Stimulated activated CD4-positive, alpha-beta T cell treated with anti-CD3 and anti-CD28 coated beads, Interleukin-15, amount 100 ng/mL, for 24 hours (primary cell): ENCODE measurements at places on chromosomes 1 and 21.

GRCh38 chr1:17207046-17207445 is 2.1 kb downstream of the PADI1 start:
- DNase-seq: no peak

DNA sequence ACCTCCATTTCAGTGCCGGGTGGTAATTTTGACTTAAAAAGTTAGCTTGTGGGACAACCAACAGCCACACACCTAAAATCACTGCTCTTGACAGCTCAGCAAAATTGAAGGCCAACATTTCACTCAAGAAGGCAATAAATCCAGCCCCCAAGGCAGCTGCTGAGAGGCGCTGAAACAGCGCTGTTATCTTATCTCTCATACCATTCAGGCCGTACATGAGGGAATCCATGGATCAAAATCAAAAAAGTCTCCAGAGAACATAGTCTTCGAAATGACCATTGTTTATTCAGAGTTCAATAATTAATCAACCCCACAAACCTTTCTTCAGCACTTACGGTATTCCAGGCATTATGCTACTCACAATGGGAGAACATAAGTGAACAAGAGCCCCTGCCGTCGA is 38.5 kb downstream of the ZBTB18 start:
- no peak for DNase-seq

GRCh38 chr1:91569411-91570119 is 68.9 kb downstream of the CDC7 start:
- DNase-seq: no peak

DNA sequence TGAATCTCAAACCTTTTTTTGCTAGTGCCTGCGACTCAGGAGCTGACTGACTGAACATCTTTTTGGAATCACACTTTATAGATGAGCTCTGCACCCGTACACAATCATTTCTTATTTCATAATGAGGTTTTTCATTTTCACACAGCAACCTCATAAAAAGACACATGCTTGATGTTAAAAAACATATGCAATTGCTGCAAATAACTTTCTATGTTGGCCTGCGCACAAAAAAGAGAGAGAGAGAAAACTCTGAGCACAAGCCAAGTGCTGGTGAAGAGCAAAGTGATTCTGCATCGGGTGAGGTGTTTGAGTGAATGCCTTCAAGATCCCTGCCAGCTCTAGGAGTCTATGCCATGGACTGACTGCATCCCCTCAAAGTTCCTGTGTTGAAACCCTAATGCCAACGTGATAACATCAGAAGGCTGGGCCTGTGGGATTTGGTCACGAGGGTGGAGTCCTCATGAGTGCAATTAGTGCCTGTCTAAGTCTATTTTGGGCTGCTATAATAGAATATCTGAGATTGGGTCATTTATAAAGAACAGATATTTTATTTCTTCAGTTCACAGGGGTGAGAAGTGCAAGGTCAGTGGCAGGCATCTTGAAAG is 36.6 kb downstream of the C1orf87 start:
- DNase-seq: no peak

DNA sequence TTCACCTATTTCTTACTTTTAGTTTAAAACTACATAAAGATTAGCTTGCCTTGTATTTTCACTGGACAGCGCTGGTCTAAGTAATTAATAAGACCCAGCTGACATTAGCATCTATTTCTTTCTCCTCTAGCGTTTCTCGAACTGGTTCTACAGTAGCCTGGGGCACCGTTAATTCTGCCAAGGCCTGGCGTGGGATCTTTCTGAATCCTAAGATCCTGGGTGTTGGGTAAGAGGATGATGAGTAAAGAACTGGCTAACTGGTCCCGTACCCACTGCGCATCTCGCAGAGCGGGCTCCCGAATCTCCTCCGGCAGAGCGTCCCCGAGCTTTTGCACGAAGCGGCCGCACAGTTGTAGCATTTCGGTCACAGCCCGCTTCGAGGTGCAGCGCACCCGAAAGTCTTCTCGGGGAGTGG is 309 bp downstream of the NSL1 start:
- DNase-seq: no peak

DNA sequence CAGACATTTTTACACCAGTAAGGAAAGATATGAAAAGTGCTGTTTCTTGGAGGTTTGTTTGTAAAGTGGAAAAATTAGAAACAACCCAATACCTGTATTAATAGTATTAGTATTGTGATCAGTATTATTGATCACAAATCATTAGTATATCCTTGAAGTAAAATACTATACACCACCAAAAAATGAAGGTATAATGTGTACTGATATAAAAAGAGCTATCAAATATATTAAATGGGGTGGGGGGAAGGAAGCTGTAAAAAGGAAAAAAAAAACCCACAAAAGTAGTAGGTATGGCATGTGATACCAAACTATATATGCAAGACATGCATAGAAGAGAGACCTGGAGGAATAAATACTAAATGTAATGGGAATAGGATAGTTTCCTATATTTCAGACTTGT is 46.3 kb downstream of the POU2F1 start:
- no peak for DNase-seq

DNA sequence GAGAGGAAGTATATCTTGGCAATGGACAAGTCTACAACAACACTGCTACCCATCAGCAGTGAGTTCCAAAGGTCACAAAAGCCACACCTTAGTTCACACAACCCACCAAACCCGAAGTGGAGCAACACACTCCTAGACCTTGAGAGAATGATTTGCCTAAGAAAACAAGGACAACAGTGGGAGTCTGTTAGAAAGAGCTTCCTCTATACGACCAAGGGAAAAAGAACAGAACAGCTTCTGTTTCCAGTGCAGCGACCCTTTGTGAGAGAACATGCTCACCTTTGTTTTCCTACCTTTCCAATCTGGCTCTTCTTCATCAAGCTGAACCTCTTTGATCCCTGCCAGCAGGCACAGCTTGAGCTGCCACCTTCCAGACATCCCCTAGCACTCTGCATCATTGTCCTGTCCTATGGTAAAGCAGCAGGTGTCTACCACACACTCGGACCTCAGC is 56.7 kb upstream of the PALMD start:
- DNase-seq: no peak

DNA sequence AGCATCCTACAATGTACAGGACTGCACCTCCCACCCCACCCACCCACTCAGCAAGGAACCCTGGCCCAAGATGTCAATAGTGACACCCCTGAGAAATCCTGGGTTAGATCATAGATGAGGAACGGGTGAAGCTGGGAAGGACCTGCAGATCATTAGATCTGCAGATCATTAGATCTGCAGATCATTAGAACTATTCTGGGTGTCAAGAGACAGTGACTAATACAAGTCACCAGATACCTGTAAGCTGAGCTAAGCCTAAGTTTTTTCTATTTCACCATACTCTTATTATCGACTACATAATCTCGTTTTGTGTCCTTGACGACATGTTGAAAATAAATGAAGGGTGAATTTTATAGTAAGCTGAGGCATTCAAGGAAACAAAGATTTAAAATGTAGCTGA is 325.7 kb downstream of the DUSP10 start:
- no peak for DNase-seq

DNA sequence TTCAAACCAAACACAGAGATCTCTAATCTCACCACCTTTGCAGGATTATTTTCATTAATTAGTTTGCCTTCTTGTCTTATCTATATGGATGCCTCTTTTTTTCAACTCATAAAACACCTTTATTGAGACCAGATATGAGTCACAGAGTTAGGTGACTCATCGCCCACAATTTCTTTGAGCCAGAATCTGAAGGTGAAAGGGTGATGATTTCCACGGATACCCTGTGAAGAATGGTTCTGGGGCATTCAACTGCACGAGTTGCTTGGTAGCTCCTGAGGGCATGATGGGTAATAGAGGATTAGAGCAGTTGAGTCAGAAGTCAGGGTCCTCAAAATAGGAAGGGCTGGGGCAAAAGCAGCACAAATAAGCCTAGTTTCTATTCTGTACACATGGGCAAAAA is 128.2 kb downstream of the TBX19 start:
- peak; percentile 79 for DNase-seq

DNA sequence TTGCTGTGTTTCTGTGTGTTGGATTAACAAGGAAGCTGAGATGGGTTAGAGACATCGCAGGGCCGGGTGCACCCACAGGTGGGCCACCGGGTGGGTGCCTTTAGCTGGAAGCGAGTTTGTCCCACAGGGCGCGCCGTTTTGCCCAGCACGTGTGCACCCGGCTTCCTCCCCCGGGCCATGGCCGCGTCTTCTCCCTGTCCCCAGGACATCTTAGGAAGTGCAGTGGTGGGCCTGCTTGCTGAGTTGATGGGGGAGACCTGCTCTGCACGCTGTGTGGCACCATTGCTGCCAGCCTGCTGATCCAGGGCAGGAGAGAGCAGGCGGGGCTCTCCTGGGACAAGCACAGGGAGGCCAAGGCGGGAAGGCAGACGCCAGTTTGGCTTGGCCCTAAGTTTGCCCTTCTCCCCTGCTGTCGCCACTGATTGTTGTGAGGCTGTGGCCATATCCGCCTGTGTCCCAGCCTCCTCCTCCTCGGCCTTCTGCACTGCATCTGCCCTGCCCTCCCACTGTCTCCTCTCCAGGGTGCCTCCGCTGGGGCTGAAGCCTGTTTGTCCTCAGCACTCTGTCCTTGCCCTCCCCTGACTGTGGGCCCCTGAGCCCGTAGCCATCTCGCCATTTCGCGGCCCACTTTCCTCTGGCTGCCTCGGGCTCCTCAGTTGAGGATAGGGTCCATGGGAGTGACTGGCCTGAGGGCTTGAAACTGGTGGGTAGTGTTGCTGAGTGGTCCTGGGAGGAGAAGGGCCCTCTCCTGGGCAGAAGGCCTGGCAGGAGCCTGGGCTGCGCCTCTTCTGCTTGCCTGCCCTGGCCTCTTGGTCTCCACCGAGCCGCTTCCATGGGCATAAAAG is 47.6 kb downstream of the PKNOX1 start:
- no peak for DNase-seq

DNA sequence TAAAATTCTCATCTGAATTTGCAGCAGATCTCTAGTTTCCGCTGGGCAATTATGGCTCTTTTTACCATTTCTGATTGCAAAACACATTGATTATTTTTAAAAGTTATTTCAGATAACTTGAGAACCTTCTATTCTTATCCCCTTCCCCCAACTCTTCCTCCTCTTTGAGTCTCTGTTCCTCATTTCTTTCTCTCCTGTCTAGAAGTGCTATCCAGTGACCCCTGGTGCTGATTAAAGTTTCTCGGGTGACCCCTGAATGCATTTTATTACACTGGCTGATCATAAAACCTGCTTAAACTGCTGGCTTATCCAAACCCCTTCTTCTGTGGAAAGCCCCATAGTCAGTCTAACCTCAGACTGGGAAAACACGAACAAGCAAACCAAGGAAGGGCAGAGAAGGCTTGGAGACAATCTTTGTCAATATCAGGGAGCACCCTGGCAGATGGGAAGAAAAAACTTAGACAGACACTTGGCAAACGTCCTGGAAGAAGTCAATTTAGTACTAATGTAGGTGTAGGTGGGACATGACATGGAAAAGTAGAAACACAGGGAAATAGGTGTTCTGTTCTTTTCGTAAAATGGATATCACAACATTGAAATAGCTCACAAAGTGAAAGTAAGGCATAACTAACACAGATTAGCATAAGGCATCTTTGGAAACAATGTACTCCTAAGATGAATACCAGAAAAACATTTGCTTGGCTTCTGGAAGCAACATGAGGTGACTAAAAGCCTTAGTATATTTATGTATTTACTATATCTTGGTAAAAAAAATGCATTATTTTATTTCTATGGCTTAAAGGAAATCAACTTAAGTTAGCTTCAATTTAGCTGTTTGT is 61.4 kb downstream of the GORAB start:
- no peak for DNase-seq

- DNase-seq: no peak
These were observed 145.5 kb downstream of the CRB1 start for GRCh38 chr1:197413564-197413963.

DNA sequence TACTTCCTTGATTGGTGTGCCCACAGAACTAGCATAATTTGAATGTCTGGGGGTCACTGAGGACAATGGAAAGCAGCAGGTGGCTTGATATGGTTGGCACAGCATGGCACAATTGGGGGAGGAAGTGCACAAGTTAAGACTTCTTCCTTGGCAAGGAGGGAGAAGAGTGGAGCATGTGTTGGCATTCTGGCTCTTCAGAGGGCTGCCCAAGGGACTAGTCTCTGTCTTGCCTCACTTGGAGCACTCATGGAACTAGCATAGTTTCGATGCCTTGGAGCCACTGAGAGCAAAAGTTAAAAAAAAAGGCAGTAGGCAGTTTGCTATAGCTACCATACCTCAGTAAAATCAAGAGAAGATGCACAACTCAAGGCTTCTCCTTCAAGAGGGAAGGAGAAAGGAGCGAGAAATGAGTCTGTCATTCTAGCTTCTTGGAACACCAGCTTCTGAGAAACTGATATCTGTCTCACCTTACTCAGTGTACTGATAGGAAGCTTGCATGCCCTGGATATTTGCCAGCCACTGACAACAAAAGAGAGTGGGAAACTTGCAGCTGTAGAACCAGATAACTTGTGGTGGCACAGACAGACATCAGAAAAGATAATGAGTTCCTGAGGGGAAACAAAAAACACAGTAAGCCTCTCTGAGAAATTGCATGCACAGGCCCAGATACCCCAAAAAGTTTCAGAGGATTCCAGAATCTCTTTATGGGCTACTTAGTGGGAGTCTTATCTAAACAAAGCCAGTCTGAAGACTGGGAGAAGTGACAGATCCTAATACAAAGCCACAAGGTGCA is 207.5 kb upstream of the SAMSN1 start:
- no peak for DNase-seq

GRCh38 chr1:27865821-27866220 is 6.5 kb upstream of the THEMIS2 start:
- DNase-seq: no peak

- no peak for DNase-seq
These were observed 124.9 kb upstream of the TNFSF4 start for GRCh38 chr1:173332026-173332425.

DNA sequence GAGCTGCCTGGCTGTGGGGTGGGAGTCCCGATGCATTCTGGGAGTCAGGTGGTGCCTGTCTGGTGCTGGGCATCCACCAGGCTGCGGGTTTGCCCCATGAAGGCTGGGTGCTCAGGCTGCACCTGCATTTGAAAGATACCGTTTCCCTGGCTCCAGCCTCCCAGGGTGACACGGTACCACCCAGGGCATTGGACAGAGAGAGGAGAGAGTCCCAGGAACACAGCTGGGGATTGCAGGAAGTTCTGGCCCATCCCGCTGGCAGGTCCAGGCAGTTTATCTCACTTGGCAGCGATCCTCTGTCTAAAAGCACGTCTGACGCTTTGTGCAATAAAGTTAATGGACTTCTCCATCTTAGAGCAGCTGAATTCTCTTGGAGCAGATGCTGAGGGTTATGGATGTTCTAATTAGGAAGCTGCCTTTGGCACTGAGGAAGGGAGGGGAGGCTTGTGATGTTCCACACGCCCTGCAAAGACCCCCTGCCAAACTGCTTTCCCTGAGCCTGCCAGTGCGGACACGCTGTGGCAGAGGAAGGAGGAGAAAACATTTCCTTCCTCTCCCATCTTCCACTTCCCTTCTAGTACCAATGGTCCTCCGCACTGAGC is 246.9 kb downstream of the GRIK3 start:
- no peak for DNase-seq

DNA sequence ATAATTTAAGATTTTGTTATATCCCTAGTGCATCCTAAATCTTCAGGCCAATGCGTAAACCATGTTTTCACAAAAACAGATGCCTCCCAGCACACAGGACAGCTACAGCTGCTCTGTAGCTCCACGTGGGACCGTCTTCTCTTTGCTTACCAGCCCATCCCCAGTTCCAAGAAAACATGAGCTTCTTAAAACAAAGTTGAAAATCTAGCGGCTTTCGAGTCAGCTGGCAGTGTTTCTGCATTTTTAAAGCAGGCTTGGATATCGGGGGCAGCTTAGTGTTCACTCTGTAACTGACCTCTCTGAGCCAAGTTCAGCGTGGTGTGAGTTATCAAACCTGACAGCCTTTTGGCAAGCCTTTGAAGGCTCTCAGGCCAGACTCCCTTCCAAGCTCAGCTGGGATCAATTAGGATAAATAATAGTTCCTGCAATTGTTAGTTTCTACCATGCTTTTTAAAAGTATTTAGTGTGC is 881.5 kb downstream of the LTN1 start:
- DNase-seq: no peak
